ENCODE measurements at places on chromosomes 1 and 21.

- DNase-seq = no peak
These were observed 27.2 kb downstream of the ADGRL2 start for GRCh38 chr1:81827942-81828341.

- no peak for DNase-seq
These were observed 53.5 kb downstream of the S1PR1 start for GRCh38 chr1:101290119-101290921.

- no peak for DNase-seq
These were observed 38.6 kb downstream of the EIF2B3 start for GRCh38 chr1:44947774-44948311.

DNA sequence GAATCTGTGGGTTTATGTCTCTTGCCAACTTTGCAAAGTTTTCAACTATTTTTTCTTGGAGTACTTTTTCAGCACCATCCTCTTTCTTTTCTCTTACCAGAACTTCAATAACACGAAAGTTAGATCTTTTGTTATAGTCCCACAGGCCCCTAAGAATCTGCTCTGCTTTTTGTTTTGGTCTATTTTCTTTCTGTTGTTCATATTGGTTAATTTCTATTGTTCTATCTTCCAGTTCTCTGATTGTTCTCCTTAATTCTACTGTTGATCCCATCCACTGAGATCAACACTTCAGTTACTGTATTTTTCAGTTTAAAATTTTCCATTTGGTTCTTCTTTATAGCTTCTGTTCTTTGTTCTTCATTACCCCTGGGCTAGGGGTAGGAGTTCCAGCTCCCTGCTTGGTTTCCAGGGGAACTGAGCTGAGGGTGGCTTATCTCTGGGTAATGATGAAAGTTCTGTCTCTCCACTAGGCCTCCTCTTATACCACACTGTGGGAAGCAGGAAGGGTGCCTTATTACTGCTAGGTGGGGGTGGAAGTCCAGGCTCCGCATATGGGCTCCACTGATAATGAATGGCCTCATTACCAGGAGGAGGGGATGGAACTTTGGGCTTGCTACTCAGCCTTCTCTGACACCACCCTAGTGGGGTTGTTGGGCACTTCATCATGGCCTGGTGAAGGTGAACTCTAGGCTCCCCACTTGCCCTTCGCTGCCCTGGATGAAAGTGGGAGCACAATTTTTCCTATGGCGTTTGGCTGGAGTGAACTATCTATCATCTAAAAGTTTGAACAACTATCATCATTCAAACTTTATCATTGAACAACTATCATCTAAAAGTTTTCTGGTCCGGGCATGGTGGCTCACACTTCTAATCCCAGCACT is 39.3 kb downstream of the NAV1 start:
- no peak for DNase-seq

DNA sequence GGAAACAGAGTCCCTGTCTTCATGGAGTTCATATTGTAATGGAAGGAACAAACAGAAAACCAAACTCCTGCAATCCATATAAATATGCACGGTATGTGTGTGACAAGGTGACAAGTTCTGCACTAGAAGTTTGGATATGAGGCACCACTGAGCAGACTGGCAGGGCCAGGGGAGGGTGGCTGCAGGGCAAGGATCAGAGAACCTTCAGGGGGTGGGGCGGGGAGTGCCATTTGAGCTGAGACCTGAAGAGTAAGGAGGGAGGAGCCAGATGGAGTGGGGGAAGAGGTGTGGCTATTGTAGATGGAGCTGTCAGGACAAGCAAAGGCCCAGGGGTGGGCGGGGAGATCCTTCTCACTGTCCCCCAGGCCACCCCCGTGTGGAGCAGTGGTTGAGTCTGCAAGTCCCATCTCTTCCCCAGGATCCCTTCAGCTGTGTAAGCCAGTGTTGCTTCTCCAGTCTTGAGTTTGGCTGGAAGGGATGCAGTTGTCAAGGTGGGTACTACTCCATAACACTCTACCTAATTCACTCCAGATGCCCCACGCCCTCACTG is 76.4 kb downstream of the ATP5PO start:
- DNase-seq = no peak

GRCh38 chr1:240445369-240445768 is 166.6 kb downstream of the GREM2 start:
- DNase-seq = no peak

DNA sequence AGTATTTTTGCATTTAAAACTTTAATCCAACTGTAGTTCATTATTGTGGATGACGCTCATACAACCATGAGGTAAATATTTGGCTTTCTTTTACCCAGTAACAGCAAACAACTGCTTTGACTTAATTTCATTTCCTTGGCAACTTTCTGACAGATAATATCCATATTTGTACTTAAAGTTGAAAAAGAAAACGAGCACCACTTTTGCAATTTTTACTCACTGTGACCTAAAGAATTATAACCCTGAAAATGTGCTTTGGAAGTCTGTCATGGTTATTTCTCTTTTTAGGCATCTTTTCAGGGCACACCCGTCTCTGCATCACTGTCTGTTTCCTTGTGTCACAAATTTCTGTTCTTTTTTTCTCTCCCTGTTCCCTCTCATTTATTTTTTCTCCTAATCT is 918 bp upstream of the CD2 start:
- DNase-seq = no peak

- no peak for DNase-seq
These were observed 3.2 kb downstream of the GJC2 start for GRCh38 chr1:228152918-228153258.

DNA sequence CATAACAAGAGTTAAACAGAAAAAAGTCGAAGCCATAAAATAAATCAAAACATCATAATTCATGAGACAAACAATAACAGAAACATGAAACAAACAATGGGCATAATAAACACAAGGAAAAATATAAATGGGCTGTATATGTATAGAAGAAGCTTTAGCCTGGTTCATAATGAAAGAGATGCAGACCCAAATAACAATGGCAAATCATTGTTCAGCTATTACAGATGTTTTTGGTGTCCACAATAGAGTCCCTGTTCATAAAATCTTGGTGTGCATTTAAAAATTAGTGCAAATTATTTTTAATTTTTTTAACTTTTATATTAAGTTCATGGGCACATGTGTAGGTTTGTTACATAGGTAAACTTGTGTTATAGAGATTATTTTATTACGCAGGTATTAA is 1185.9 kb upstream of the B3GALT2 start:
- no peak for DNase-seq

- no peak for DNase-seq
These were observed 18.5 kb downstream of the SERTAD4 start for GRCh38 chr1:210250998-210251679.

DNA sequence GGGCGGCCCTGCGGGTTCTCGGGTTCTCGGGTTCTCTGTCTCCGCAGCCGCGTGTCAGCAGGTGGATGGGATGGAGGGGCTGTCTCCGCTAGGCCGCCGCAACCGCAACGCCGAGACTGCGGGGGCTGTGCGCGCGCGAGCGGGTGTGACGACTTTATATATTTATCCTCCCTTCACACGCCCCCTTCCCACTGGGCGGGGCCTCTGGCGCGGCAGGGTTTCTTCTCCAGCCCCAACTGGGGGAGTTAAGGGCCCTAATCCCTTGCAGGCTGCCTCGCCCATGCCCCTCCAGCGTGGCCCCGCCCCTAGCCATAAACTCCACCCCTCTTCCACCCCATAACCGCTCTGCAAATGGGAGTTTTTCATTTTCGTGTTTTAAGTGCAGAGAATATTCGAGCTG is 3.4 kb downstream of the IGSF21 start:
- DNase-seq = no peak

GRCh38 chr1:86976664-86977063 is 62.2 kb downstream of the HS2ST1 start:
- no peak for DNase-seq

All from GM04503 (cell line).